Effector memory CD4-positive, alpha-beta T cell (primary cell): ENCODE measurements at places on chromosomes 3 and 15.
A peak's percentile ranks its signal among the peaks of the same experiment; 100 is the strongest.

GRCh38 chr3:40071683-40072238, 237.7 kb upstream of the EIF1B start:
- H3K36me3 ChIP-seq = no peaks in the 10 kb centered on the region
- H3K4me1 ChIP-seq = no peaks in the 10 kb centered on the region
- no peaks in the 10 kb centered on the region for H3K27me3 ChIP-seq
- H3K4me3 ChIP-seq = no peak overlapping the region
- H3K27ac ChIP-seq = no peak overlapping the region
- DNase-seq = no peak

DNA sequence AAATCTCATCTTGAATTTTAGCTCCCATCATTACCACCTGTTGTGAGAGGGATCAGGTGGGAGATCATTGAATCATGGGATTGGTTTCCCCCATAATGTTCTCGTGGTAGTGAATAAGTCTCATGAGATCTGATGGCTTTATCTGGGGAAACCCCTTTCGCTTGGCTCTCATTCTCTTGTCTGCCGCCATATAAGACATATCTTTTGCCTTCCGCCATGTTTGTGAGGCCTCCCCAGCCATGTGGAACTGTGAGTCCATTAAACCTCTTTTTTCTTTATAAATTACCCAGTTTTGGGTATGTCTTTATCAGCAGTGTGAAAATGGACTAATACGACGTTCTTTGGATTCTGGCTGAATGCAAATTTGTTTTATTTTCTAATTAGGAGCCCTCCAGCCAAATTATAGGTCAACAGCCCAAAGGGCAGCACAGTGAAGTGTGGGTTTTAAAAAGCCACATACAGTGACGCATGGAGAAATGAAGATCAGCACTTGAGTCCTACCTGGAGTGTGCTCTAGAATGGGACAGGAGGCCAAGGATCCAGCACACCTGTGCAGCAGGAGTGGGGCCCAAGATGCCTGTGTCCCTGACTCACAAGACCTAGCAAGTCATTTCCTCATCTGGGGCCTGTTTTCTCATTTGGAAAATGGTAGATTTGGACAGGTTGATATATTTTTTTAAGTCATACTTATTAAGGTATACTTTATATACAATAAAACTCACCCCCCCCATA, 89.6 kb downstream of the MB21D2 start:
- H3K4me1 ChIP-seq = no peaks in the 10 kb centered on the region
- H3K4me3 ChIP-seq = no peak overlapping the region
- H3K27me3 ChIP-seq = no peaks in the 10 kb centered on the region
- no peak overlapping the region for H3K27ac ChIP-seq
- DNase-seq = no peak

DNA sequence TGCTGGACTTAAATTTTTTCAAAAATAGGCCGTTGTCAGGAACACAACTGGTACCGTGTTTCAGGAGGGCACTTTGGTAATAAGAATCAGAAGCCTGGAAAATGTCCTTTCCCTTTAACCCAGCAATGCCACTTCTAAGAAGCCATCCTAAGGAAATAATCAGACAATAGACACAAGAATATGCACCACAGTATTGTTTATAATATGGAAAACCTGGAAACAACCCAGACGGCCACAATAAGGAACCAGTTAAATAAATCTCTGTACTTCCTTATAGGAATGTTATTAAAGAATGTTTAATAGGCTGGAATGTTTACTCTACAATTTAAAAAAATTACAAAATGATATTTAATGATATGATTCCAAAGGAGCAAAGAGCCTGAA, 30.4 kb upstream of the ATP1B3 start:
- no peak overlapping the region for H3K4me3 ChIP-seq
- no peaks in the 10 kb centered on the region for H3K27me3 ChIP-seq
- H3K36me3 ChIP-seq = no peaks in the 10 kb centered on the region
- no peak overlapping the region for H3K27ac ChIP-seq

DNA sequence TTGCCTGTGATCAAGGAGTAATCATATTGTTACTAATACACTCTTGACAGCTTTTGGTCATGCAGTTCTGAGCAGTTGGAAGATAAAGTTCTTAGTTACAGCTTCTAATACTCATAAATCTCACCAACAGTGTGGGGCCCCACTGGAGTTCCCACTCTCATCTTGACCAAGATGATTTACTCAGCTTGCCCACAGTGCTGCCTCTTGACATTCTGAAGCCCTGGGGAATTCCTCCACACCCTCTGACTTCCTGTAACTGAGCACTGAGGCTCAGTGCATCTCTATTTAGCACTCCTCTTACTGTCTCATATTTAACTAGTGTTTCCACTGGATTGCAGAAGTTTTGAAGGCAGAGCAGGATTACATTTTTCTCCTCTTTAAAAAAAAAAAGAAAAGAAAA, 1.9 kb upstream of the ARL6IP5 start:
- peak overlapping the region; percentile 89 for H3K27ac ChIP-seq
- peak; percentile 56 for DNase-seq
- no peaks in the 10 kb centered on the region for H3K36me3 ChIP-seq
- no peaks in the 10 kb centered on the region for H3K27me3 ChIP-seq
- peaks cover 40% of the 10 kb centered on the region for H3K4me1 ChIP-seq
- H3K4me3 ChIP-seq = no peak overlapping the region

- H3K4me3 ChIP-seq = no peak overlapping the region
- no peaks in the 10 kb centered on the region for H3K4me1 ChIP-seq
- no peak for DNase-seq
- no peaks in the 10 kb centered on the region for H3K27me3 ChIP-seq
- no peaks in the 10 kb centered on the region for H3K36me3 ChIP-seq
- H3K27ac ChIP-seq = no peak overlapping the region
Measured at GRCh38 chr3:127064391-127065137, 81.6 kb downstream of the PLXNA1 start.

DNA sequence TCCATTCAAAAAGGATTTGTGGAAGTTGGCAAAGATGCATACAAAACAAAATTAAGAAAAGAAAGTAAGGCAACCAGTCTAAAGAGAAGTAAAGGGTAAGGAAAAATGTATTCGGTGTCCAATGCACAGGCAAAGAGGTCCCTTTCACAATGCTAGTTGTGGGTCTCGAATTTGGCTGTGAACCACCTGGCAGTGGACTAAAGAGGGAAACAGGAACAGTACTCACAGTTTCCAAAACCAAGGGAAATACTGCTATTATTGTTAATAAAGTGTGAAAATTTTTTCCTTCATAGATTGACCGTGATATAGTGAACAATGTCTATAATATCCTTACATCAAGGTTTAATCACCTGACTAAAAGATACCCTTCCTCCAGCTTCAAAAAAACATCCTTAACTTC, 57.9 kb downstream of the TNIK start:
- no peaks in the 10 kb centered on the region for H3K36me3 ChIP-seq
- H3K4me1 ChIP-seq = peaks cover 3% of the 10 kb centered on the region
- H3K27ac ChIP-seq = no peak overlapping the region
- no peak overlapping the region for H3K4me3 ChIP-seq
- H3K27me3 ChIP-seq = no peaks in the 10 kb centered on the region

DNA sequence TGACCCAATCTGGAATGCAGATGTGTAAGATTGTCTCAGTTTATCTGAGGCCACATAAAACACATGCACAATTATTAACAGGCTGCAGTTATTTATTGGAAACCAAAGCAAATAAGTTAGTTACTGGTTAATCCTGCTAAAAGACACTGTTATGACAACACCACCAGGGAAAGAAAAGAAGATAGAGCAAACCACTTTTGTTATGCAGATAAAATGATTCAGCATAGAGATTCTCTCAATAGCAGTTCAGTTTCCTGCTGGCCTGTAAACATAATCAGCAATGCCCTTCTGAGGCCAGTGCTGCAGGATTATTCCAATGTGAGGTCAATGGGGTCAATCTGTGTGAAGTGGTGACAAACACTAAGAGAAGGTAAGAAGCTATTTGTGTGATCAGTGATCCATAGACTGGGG, 244.4 kb downstream of the ZBTB20 start:
- H3K4me3 ChIP-seq = no peak overlapping the region
- no peaks in the 10 kb centered on the region for H3K27me3 ChIP-seq
- DNase-seq = no peak

DNA sequence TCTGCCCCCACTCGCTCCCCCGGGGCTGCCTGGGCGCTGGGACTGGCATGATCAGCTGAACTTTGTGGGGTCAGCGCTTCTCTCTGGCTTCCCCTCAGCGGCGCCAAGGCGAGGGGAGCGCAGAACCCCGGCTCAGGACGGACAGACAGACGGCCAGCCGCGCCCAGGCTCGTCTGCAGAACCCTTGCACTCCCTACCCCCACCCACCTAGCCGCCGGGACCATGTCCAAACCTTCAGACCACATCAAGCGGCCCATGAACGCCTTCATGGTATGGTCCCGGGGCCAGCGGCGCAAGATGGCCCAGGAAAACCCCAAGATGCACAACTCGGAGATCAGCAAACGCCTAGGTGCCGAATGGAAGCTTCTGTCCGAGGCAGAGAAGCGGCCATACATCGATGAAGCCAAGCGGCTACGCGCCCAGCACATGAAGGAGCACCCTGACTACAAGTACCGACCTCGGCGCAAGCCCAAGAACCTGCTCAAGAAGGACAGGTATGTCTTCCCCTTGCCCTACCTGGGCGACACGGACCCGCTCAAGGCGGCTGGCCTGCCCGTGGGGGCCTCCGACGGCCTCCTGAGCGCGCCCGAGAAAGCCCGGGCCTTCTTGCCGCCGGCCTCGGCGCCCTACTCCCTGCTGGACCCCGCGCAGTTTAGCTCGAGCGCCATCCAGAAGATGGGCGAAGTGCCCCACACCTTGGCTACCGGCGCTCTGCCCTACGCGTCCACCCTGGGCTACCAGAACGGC, 621 bp downstream of the SOX14 start:
- peaks cover 31% of the 10 kb centered on the region for H3K27me3 ChIP-seq
- H3K4me1 ChIP-seq = no peaks in the 10 kb centered on the region
- no peak for DNase-seq
- H3K36me3 ChIP-seq = no peaks in the 10 kb centered on the region
- H3K27ac ChIP-seq = no peak overlapping the region

- H3K4me3 ChIP-seq = no peak overlapping the region
- H3K27me3 ChIP-seq = no peaks in the 10 kb centered on the region
- H3K4me1 ChIP-seq = no peaks in the 10 kb centered on the region
- DNase-seq = no peak
- H3K27ac ChIP-seq = no peak overlapping the region
Measured at GRCh38 chr3:49845694-49846093, 10.7 kb downstream of the TRAIP start.

DNA sequence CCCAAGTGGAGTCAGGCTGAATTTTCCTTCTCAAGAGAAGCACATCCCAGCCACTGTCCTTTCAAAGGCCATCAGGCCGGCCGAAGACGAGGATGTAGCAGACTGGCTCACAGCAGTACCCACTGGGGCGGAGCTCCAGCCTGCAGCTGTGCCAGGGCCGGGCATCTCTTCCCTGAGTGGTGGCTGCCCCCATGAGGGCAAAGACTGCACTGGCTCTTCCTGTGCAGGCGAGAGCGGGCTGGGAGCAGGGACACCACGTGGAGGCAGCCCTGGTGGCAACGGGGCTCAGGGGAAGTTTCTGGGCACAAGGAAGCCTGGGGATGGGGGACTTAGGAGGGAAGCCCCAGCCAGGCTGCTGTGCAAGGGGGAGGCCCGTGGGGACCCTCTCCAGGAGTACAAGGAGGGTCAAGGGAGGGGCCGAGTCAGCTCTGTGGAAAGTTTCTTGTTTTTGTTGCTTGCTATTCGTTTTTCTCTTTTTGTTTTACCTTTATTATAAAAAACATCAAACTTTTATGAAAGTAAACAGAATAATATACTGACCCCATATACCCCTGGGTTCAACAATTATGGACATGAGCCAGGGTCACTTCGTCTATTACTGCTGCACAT, 66.1 kb downstream of the RPN1 start:
- H3K27ac ChIP-seq = no peak overlapping the region
- H3K36me3 ChIP-seq = no peaks in the 10 kb centered on the region
- no peaks in the 10 kb centered on the region for H3K4me1 ChIP-seq
- DNase-seq = no peak
- no peaks in the 10 kb centered on the region for H3K27me3 ChIP-seq
- H3K4me3 ChIP-seq = no peak overlapping the region

DNA sequence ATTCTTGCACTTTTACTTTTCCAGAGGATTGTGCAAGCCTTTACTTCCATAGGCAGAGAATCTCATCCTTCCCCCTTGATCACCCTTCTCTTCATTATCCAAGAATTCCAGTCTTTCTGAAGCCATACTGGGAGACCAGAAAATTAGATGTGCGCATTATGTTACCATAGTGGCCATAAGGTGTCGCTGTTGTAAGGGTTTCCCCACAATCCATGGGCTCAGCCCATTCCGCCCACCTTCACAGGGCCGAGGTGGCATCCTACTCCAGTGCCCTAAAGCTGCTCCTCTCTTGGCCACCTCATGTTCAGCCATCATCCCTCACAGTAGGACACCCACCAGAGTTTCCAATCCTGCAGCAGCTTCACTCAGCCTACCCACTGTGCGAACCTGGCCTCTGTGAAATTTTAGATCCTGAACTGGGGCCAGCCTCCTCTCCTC, 35.0 kb downstream of the CTSH start:
- no peak for DNase-seq
- peaks cover 37% of the 10 kb centered on the region for H3K36me3 ChIP-seq
- no peak overlapping the region for H3K4me3 ChIP-seq
- H3K27me3 ChIP-seq = no peaks in the 10 kb centered on the region

DNA sequence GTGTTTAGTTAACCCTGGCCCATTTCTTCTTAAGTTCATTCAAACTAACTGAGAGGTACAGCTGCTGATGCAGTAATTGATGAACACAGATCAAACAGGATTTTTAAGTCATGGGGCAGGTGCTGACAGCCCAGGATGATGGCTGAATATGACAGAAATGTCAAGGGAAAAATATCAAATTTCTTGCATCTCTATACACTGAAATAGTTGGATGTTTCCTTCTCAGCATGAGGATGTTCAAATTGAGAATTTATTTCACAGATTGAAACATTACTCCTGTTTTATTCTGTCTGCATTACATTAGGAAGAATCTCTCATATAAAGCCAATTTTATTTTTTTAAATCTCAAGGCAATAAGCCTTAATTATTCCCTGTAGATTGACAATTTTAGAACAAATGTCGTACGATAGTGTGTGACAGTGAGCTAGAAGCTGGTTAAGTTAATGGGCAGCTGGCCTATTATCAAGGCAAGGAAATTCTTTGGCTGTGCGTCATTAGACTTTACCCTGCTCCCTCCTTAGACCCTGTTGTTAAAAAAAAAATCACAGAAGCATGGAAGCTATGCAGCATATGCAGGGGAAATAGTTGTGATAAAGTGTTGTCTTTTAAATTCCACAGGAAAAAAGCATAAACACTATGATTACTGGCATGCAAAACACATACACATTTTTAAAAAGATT, 183.8 kb upstream of the KCNMB2 start:
- H3K27me3 ChIP-seq = no peaks in the 10 kb centered on the region
- DNase-seq = no peak
- no peak overlapping the region for H3K27ac ChIP-seq
- no peaks in the 10 kb centered on the region for H3K36me3 ChIP-seq
- no peaks in the 10 kb centered on the region for H3K4me1 ChIP-seq

DNA sequence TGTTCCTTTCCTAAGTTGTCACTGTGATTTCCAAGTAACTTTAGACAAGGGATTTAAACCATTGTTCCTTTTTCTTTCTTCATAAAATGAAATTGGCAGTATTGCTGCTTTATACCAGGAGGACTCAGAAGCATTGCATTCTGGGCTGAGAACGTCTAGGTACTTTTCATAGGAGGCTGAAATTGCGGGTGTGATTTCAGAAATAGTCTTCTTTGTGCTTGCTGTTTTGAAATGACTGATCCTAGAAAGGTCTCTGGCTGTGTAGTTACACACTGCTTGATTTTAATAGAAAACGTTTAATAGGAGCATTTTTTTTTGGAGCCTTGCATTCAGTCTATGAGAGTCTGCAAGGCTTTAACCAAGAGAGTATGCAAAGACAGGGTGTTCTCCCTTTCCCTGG, 56.3 kb downstream of the PPM1L start:
- no peak overlapping the region for H3K4me3 ChIP-seq
- no peaks in the 10 kb centered on the region for H3K27me3 ChIP-seq
- no peak for DNase-seq
- H3K4me1 ChIP-seq = no peaks in the 10 kb centered on the region
- no peaks in the 10 kb centered on the region for H3K36me3 ChIP-seq
